ENCODE measurements at places on chromosomes 3 and 15.

DNA sequence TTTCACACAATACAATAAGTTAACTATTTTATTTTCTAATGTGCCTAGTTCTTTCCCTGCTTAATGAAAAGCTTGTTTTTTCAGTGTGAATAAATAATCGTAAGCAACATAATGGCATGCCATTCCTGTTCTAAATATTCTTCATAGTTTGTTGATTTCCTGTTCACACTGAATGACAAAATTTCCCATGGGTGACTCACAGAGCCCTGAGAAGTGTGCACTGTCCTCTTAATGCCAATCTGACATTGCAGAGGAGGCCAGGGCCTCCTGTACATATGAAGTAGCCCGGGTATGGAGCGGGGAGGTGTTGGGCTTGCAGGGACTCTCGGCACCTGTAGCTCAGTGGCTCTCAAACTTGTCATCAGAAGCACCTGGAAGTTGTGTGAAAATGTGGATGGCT lies 24.3 kb downstream of the CCR3 start:
- DNase-seq = no peak

- no peak for DNase-seq
These were observed 35.4 kb downstream of the PCOLCE2 start for GRCh38 chr3:142853270-142854168.

- no peak for DNase-seq
These were observed 142.3 kb downstream of the TMCO5A start for GRCh38 chr15:38076786-38077185.

- no peak for DNase-seq
These were observed 900 bp upstream of the GNB4 start for GRCh38 chr3:179452176-179452564.

GRCh38 chr3:128464188-128464587 lies 2.5 kb downstream of the DNAJB8 start:
- DNase-seq = no peak

- no peak for DNase-seq
These were observed 9.1 kb upstream of the TIPARP start for GRCh38 chr3:156665291-156665690.

DNA sequence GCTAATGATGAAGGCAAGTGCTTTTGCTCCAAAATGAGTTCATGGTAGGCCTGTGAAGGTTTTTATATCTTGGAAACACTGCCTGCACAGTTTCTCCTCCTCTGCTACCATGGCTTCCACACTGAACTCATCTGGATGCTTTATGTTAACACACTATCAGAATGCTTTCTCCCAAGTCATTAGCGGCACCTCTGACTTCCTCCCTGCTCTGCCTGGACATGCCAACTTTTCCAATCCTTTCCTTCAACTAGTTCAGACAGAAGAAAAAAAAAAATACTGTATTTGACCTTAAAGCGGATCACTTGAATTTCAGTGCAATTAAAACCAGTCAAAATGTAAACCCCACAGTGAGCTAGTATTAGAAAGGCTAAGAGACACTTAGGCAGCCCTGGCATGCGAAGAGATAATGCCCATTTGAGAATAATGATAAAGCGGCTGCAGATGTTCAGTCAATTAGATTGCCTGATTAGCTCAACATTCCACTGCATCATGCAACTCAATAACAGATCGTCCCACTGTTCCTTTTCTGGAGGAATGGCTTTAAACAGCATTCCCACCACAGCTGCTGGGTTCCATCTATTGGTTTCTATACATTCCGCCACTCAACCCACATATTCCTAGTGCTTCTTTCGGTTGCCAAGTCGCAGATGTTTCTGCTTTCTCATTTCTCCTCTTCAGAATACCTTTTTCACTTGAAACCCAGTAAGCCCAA lies 51.7 kb downstream of the CNTN3 start:
- DNase-seq = no peak

- no peak for DNase-seq
These were observed 14.2 kb upstream of the U2SURP start for GRCh38 chr3:142987080-142987700.

GRCh38 chr15:57769266-57769665 lies 62.8 kb downstream of the POLR2M start:
- DNase-seq = no peak

DNA sequence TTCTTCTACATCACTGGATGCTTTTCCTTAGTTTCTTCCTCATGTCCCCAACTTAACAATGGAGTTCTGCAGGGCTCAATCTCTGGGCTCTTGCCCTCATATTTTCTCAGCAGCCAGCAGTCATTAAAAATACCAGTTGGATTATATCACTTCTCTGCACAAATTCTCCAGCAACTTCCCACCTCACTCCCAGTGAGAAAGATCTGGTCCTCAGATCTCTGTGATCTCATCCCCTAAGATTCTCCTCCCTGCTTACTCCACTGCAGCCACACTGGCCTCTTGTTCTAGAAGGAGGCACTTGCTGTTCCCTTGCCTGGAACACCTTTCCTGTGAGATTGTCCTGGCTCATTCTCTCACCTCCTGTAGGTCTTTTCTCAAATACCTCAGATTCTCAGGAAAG lies 6.1 kb downstream of the ERICH6 start:
- DNase-seq = no peak

- no peak for DNase-seq
These were observed 9.7 kb upstream of the ARHGEF26 start for GRCh38 chr3:154111365-154111935.

- DNase-seq = no peak
These were observed 219.4 kb upstream of the THBS1 start for GRCh38 chr15:39361497-39361896.

- no peak for DNase-seq
These were observed 1071.9 kb downstream of the IGSF11 start for GRCh38 chr3:117962750-117963149.

DNA sequence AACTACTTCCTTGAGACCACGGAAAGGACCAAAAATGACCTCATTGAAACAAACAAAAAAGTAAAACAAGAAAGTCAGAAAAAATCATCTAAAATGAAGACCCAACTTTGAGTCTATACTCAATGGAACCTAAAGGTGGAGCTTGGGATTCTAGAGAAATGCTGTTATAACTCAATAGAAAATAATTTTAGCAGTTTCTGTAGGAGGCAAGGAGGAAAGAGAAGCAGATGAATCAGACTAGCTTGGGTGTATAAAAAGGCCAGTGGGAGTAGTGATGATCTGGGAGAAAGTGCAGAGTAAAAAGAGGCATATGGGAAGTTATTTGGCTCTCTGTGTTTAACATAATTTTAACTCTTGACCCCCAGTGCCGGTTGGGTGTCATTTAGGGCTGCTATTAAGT lies 94.4 kb downstream of the TMCO5A start:
- DNase-seq = no peak

DNA sequence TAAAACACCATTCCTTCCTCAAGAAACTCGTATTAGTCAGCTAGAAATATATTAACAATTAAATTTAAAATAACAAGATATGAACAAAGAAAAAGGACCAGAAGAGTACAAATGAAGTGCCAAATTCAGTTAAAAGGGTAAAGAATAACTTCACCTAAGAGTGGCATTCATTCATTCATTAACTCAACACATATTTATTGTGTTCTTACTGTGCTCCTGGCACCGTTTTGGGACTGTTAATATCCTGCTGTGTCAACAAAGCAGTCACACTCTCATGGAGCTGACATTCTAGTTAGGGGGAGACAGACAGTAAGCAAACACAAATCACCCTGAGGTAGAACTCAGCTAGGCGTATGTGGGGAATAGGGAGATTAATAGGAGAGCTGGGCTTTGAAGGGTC lies 123.6 kb upstream of the DPPA4 start:
- no peak for DNase-seq

DNA sequence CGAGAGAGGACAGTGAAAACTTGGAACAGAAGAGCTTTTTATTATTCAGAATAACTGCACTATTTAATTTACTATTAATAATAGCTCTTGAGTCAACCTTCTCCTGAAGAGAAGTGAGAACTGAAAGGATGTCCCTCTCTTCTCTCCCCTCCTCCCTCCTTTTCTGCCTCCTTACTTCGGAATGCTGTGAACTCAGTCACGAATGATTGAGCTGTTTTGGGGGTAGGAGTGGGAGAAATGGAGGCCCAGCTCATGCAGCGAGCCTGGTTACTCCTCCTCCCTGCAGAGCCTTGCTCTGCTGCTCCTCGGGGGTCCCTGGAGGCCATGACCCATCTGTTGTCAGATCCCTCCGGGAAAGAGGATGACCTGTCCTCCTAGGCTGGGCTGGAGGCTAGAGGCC lies 20.3 kb upstream of the INSYN1 start:
- DNase-seq = no peak

- DNase-seq = no peak
These were observed at the start of gene LSMEM2 for GRCh38 chr3:50278880-50279224. TSS of gene LSMEM2 (plus strand) at chr3:50279087. CDS start at chr3:50279114, 27 bp downstream.

DNA sequence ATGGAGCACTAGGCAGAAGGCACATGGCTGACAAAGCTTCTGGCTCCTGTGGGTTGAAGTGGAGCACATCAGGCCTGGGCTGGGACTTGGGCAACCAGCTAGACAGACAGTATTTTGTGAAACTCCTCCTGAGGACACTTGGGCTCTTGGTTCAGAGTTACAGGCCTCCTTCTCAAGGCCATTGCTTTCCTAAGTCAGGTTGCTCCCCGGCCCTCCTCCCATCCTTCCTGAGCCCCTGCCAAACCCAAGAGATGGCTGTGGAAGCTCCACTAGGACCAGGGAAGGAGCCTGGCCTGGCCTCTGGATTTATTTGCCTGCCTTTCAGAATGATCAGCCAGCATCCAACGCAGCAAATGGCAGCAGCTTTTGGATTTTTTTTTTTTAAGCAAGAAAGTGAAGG lies 56.3 kb downstream of the MAGEF1 start:
- no peak for DNase-seq

DNA sequence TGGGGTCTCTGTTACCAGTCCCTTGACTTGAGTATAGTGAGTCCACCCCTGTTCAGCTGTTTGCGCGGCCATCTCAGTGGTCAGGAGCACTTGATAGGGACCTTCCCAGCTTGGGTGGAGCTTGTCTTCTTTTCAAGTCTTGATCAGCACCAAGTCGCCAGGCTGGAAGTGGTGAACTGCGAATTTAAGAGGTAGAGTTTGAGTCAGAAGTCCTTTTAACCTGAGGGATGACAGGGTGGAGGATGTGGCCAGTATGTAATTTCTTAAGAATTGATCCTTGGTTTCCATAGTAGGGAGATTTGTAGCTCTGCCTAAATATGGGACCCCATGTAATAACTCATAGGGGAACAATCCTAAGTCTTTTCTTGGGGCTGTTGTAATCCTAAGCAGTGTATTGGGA lies 86.3 kb upstream of the XCR1 start:
- DNase-seq = no peak

- DNase-seq = no peak
These were observed 201.2 kb downstream of the FAM43A start for GRCh38 chr3:194886836-194887235.

DNA sequence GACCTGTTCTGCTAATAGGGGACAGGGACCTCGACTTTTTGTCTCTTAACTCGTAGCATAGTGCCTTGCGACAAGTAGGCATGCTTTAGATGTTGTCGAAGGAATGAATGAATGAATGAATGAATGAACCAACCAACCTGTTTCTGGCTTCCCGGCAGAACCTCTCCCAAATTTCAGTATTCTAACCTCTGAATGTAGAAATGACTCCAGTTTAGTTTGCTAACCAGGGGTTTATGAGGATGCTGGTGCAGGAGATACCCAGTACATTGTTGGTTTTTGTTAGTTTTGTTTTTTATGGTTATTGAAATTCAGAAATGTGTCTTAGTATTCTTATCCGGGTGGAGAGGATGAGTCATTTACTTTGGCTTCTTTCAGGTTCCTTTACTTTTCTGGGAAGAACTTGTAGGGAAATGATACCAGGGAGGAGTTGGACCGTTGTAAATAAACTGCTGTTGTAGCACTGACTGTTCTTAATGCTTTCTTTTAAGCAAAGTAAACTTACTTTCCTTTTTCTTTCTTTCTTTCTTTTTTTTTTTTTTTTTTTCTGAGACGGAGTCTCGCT lies 29.6 kb upstream of the EHHADH start:
- no peak for DNase-seq

DNA sequence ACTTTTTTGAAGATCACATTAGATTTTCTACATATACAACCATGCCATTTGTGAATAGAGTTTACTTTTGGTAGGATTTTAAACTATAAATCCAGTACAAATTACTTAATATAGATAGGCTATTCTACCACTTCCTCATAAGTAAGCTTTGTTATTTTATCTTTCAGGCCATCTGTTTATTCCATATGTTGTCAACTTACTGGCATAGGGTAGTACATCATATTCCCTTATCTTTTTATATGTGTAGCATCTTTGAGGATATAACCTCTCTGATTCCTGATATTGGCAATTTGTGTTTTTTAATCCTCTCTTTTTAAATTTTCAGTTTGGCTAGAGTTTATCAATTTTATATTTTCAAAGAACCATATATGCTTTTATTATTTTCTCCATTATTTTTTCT lies 515.4 kb downstream of the DIPK2A start:
- no peak for DNase-seq

DNA sequence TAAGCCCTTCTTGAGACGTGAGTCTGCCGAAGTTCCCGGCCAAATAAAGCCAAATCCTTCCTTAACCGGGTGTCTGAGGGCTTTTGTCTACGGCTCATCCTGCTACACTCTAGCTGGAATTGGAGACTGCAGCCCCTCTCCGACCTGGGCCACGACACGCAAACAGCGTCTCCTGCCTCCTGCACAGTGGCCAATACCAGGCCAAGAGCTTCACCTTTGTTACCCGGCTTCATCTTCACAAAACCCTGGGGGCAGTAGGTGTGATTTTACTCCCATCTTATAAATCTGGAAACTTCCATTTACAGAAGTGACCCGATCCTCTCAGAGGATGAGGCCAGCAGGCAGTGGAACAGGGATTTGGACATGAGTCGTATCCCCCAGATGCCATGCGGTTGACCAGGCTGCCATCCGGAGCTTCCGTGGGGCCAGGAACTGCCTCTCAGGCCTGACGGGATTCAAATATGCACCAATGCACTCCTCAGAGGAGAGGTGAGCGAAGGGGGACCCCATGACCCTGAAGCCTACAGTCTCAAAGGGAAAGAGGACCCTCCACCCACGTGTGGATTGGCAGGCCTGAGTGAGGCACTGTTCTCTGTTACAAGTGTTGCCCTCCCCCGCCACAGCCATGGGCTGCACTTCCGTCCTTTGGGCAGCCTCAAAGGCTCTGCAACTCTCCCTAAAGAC lies 53.2 kb upstream of the KLF13 start:
- DNase-seq = no peak

GRCh38 chr15:88028024-88028423 lies 228.5 kb downstream of the NTRK3 start:
- no peak for DNase-seq

DNA sequence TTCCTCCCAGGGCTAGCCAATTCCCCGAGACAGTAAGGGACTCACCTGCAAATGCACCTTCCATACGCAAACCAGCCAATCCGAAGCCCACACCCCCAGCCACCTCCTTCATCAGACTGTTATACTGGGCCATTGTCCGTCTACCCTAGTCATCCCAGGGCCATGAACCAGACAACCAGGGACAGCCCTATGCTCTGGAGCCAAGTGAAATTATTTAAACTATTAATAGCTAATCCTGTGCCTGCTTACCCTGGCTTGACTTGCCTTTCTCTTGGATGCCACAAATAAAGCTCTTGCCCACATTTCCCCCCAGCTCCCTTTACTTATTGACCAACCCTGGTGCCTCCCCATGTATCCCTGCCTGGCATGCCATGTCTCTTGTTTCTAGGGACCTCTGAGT lies 4.0 kb upstream of the CHRNB4 start:
- no peak for DNase-seq

- no peak for DNase-seq
These were observed 2.6 kb upstream of the DAPK2 start for GRCh38 chr15:64048781-64049460.

Data from T-helper 22 cell (primary cell).